ENCODE measurements at places on chromosomes 2 and 18. TPM values are rescaled to one million over a fixed set of nuclear protein-coding genes. Genes with fewer than 3 reads are reported as not detected.

GRCh38 chr2:101970901-101971300, 20.9 kb upstream of the IL1R2 start:
- DNase-seq: no peak

Gene DTNB
- total RNA-seq: 5.6 TPM

Gene ACADL
- total RNA-seq: 3.4 TPM

DNA sequence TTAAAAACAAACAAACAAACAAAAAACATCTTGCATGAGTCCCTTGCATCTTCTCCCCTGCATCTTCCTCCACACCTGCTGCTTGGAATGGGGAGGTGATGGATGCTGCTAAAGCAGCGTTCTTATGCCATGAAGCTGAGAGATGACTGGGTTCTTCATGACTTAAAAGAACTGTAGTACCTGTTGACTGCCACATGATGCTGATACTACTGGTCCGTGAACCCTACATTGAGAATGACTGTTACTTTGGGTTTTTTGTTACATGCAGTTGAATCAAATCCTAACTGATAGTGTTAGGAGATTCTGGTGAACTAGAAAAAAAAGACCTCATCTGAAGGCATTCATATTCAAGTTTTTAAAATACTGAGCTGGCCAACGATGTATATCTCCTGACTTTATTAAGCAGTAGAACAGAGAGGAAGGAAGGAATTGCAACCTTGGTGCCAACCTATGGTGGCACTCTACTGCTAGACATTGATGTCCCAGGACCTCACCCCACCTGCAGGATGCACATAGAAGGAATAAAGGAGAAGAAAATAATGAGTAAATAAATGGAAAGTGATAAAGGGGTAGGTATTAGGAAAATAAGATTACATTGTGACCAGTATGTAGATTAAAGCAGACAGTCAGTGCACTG, 63.2 kb upstream of the SPAG16 start:
- DNase-seq: no peak

GRCh38 chr2:237524631-237525030, 37.6 kb downstream of the MLPH start:
- no peak for DNase-seq

DNA sequence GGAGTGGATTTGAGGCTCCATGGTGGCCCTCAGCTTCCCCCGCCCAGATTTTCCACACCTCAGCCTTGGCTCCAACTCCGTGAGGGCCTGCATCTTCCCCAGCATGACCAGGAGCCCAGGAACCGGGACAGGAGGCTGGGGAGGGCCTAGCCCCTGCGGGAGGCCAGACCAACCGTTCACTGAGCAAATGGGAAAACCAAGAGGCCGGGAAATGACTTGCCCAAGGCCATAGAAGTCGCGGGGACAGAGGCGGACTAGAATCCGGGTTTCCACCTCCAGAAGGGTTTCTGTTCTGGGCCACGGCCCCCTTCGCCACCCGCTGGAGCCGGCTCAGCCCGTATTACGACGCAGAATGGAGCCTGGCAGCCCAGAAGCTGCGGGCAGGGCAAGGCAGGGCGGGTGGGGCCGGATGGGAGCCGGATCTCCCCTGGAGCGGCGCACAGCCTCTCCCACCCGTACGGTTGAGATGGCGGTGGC, 7.9 kb upstream of the CRYBA2 start:
- no peak for DNase-seq

Gene ADRA2B
- 0.91 TPM for total RNA-seq
